ENCODE measurements at places on chromosomes 2 and 18.

GRCh38 chr2:119637371-119637770, 41.6 kb upstream of the TMEM177 start:
- no peak for DNase-seq

DNA sequence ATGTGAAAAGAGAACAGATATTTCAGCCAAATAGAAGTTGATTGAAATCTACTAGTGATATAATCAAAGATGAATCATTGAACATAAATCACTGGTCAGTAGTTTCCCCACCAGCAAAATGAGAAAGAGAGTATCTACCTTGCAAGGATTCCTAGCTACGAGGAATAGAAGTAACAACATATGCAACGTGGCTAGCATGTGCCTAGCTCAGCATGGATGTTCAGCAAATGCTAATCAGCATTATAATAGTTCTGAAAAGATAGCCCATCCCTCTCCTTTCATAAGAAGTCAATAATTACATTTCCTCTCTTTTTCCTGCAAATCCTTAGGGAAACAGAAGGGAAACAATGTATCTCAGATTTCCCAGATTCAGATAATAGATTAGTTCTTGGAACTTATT, 417.2 kb downstream of the SATB2 start:
- DNase-seq, result no peak

GRCh38 chr18:78776151-78776550, 203.5 kb upstream of the SALL3 start:
- DNase-seq, result no peak

- no peak for DNase-seq
Observed at GRCh38 chr18:48027401-48027963, 97.0 kb upstream of the SMAD2 start.

- no peak for DNase-seq
Observed at GRCh38 chr18:54762386-54762785, 65.9 kb upstream of the RAB27B start.

GRCh38 chr18:21484851-21485636, 115.5 kb downstream of the ESCO1 start:
- DNase-seq, result no peak

DNA sequence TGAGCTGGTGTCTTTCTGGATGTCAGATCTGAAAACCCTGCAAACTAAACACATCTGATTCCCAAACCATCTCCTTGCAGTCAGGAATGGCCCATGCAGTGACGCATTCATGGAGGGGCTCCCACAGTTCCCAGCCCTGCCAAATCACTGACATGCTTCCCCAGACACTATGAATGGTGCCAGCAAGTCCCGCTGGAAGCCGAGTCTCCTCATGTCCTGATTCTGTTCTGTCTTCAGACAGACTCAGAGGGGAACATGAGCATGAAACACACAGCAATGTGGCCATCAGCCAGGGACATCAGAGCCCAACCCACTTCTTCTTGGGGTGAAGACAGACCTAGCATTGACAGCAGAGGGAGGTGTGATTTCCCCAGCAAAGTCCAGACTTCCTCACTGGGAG, 83.7 kb downstream of the TTC32 start:
- no peak for DNase-seq

DNA sequence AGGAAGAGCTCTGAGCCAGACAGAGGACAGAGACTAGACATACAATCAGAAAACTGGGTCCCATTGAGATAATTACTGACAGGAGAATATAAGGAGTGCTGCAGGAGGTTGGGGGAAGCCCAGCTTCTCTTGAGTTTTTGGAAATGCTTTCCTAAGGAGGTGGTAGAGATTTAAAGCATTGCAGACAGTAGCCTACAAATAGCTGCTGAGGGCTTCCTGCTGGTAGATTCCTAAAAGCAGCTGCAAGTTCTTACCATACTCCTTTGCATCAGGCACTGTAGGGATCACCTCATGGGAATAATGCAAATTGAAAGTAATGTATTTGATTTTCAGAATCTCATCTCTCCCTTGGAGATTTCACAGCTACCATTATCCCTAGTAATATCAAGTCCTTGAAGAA, 902.6 kb upstream of the GCFC2 start:
- DNase-seq, result no peak

- DNase-seq, result no peak
Observed at GRCh38 chr2:64852771-64853241, 136.4 kb upstream of the SLC1A4 start.
